Liver (tissue), 10 donors: ENCODE measurements at places on chromosomes 12 and 14. TPM values are rescaled to one million over a fixed set of nuclear protein-coding genes. Genes with fewer than 3 reads are reported as not detected.

GRCh38 chr14:43792980-43793379, 714.1 kb downstream of the FSCB start:
- no peak for DNase-seq

- no peak for DNase-seq
Measured at GRCh38 chr12:132456944-132457495, 32.9 kb upstream of the FBRSL1 start.

The CCDC184 gene
- not detected for total RNA-seq

The HCAR2 gene
- total RNA-seq = 0.08 TPM

- no peak for DNase-seq
Measured at GRCh38 chr12:67741270-67741669, 92.7 kb downstream of the DYRK2 start.

The LRRK2 gene
- 11.5 TPM for total RNA-seq

The CFAP251 gene
- total RNA-seq = 1.6 TPM

The KLRC3 gene
- total RNA-seq = 0.50 TPM
